ENCODE measurements at places on chromosomes 11 and 22.

GRCh38 chr11:8006349-8006977 lies 19.3 kb downstream of the EIF3F start:
- DNase-seq = peak; percentile 16
- no peak overlapping the region for H3K27ac ChIP-seq
- no peaks in the 10 kb centered on the region for H3K36me3 ChIP-seq
- H3K4me3 ChIP-seq = no peak overlapping the region

DNA sequence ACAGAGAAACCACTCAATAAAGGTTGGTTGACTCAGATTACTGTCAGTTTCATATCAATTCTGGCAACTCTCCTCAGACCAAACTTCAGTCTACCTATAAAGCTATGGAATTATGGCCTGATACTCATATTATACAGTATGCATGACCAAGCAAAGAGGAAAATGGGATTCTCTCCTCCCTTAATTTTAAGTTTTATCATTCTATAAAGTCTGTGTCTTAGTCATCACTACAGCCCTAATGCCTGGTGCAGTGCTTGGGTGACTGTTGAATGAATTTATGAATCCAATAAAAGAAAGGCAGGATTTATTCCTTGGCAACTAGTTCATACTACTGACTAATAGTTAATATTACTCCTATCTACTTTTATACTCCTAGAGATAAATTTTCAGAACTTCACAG lies 37.6 kb upstream of the GRAMD1B start:
- no peak for DNase-seq
- peaks cover 2% of the 10 kb centered on the region for H3K4me1 ChIP-seq
- no peak overlapping the region for H3K4me3 ChIP-seq
- no peak overlapping the region for H3K27ac ChIP-seq
- H3K36me3 ChIP-seq = peaks cover 7% of the 10 kb centered on the region

- H3K4me1 ChIP-seq = peaks cover 83% of the 10 kb centered on the region
- peak overlapping the region; percentile 86 for H3K27ac ChIP-seq
- peak overlapping the region; percentile 86 for H3K4me3 ChIP-seq
- H3K27me3 ChIP-seq = no peaks in the 10 kb centered on the region
These were observed 16.6 kb downstream of the TBC1D10A start for GRCh38 chr22:30309951-30310741.

DNA sequence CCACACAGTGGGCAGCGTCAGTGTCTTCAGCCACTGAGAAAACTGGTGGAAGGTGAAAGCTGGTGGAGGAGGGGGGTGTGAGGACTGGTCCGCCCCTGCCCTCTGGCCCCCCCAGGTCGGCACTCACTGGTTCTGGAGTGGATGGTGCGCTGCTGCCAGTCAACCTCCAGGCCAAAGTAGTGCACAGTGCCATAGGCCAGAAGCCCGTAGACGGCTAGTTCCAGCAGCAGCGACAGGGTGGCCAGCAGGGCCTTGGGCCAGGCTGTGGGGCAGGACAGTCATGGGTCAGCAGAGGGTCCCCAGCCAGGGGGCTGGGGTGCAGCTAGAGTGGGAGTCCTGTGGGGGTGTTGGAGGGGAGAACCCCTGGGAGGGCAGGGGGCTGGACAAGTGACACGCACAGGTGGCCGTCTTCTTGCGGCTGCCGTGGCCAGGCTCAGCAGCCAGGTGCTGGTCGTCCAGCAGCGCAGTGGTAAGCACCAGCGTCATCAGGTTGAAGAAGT lies 2.2 kb downstream of the LMF2 start:
- no peak overlapping the region for H3K4me3 ChIP-seq
- H3K4me1 ChIP-seq = peaks cover 14% of the 10 kb centered on the region
- H3K27me3 ChIP-seq = no peaks in the 10 kb centered on the region
- no peaks in the 10 kb centered on the region for H3K36me3 ChIP-seq

GRCh38 chr11:17238377-17238776 lies 30.6 kb upstream of the PIK3C2A start:
- H3K4me1 ChIP-seq = no peaks in the 10 kb centered on the region
- no peaks in the 10 kb centered on the region for H3K36me3 ChIP-seq
- H3K27me3 ChIP-seq = peaks cover 7% of the 10 kb centered on the region
- no peak for DNase-seq
- H3K4me3 ChIP-seq = no peak overlapping the region

GRCh38 chr11:75740681-75741080 lies 23.0 kb downstream of the MOGAT2 start:
- no peak for DNase-seq
- no peak overlapping the region for H3K27ac ChIP-seq
- no peaks in the 10 kb centered on the region for H3K36me3 ChIP-seq
- peaks cover 35% of the 10 kb centered on the region for H3K27me3 ChIP-seq
- H3K4me3 ChIP-seq = no peak overlapping the region

DNA sequence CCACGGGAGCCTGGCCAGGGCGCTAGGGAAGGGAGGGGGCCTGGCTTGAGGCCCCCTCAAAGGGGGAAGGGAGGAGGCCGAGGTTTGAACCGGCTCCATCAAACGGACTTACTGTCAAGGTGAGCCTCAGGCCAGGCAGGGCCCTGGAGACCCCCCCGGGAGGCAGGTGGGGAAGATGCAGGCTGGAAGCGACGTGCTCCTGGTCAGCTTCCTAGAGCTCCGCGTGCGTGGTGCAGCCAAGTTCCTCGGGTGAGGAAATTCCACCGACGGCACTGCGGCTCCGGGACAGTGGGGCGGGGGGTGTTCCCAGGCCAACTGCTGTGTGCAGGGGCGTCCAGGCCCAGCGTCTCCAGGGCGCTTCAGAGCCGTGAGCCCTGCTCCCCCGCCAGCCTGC lies 7.2 kb upstream of the TRABD start:
- H3K27ac ChIP-seq = no peak overlapping the region
- peaks cover 4% of the 10 kb centered on the region for H3K4me1 ChIP-seq
- peaks cover 13% of the 10 kb centered on the region for H3K27me3 ChIP-seq
- no peak overlapping the region for H3K4me3 ChIP-seq
- peaks cover 4% of the 10 kb centered on the region for H3K36me3 ChIP-seq
- no peak for DNase-seq

- H3K4me1 ChIP-seq = peaks cover 13% of the 10 kb centered on the region
- H3K4me3 ChIP-seq = peak overlapping the region; percentile 91
- DNase-seq = peak; percentile 37
- H3K27me3 ChIP-seq = no peaks in the 10 kb centered on the region
- no peaks in the 10 kb centered on the region for H3K36me3 ChIP-seq
These were observed 1.2 kb upstream of the DUSP8 start for GRCh38 chr11:1573077-1573902.

DNA sequence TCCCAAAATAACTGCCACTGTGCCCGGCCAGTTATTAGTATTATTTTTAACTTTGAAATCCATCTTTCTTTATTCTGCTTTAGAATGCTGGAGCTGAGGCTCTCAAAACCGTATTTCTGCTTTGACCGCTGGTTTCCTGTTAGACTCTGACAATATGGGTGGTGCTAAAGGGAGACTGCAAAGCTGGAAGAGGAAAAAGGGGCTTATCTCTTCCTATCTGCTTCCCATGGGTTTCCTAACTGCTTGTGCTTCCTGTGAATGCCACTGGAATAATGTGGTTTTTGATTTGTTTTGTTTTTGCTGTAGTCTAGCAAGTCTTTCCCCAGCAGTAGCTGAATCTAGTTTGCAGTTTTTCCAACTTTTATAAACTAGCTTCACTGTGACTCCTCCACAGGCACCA lies 43.6 kb downstream of the XRRA1 start:
- DNase-seq = no peak
- peaks cover 6% of the 10 kb centered on the region for H3K4me1 ChIP-seq
- no peaks in the 10 kb centered on the region for H3K27me3 ChIP-seq

- H3K4me3 ChIP-seq = no peak overlapping the region
- H3K4me1 ChIP-seq = no peaks in the 10 kb centered on the region
- no peaks in the 10 kb centered on the region for H3K36me3 ChIP-seq
- DNase-seq = no peak
These were observed 365.7 kb upstream of the CADM1 start for GRCh38 chr11:115869780-115870431.

GRCh38 chr22:22403306-22403705 lies 105.2 kb downstream of the ZNF280B start:
- peaks cover 1% of the 10 kb centered on the region for H3K36me3 ChIP-seq
- H3K27ac ChIP-seq = no peak overlapping the region
- peaks cover 46% of the 10 kb centered on the region for H3K27me3 ChIP-seq
- DNase-seq = no peak
- peaks cover under 1% of the 10 kb centered on the region for H3K4me1 ChIP-seq
- no peak overlapping the region for H3K4me3 ChIP-seq

- peaks cover 2% of the 10 kb centered on the region for H3K36me3 ChIP-seq
- H3K4me1 ChIP-seq = no peaks in the 10 kb centered on the region
- H3K4me3 ChIP-seq = no peak overlapping the region
- H3K27ac ChIP-seq = no peak overlapping the region
- DNase-seq = no peak
- H3K27me3 ChIP-seq = peaks cover 44% of the 10 kb centered on the region
These were observed 271.6 kb upstream of the NARS2 start for GRCh38 chr11:78846269-78846668.

DNA sequence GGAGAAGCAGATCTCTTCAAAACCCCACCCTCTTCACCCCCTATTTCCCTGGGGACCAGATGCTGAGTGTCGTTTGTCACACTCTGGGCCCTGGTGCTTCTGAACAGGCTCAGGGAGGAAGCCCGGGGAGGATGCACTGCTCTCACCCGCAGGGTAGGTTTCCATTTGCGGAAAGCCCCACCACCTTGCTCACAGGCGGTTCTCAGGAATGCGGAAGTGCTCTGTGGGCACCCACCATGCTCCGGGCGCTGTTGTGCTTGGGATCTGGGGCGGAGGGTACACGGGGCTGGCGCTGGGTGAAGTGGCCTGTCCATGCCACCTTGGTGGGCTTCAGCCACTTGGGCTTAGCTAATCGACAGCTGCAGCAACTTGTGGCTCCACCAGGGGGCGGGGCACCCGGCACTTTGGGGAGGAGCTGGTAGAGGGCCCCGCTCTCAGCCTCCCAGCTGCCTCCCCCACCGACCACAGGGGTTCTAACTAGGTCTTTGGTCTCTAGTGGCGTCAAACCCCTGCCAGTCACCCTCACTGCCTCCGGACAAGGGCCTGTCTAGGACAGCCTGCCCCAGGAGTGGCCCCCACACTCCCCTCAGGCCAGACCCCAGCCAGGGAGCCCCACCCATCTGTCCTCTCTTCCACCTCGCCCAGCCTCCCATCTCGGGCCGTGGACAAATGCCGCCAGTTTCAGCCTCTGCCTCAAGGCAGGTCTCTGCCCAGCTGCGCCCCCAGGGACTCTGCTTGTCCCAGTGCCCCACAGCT lies 7.4 kb downstream of the NDUFV1 start:
- peak; percentile 71 for DNase-seq
- H3K27ac ChIP-seq = peak overlapping the region; percentile 98
- no peaks in the 10 kb centered on the region for H3K36me3 ChIP-seq
- H3K4me1 ChIP-seq = peaks cover 18% of the 10 kb centered on the region
- peak overlapping the region; percentile 81 for H3K4me3 ChIP-seq
- H3K27me3 ChIP-seq = no peaks in the 10 kb centered on the region

DNA sequence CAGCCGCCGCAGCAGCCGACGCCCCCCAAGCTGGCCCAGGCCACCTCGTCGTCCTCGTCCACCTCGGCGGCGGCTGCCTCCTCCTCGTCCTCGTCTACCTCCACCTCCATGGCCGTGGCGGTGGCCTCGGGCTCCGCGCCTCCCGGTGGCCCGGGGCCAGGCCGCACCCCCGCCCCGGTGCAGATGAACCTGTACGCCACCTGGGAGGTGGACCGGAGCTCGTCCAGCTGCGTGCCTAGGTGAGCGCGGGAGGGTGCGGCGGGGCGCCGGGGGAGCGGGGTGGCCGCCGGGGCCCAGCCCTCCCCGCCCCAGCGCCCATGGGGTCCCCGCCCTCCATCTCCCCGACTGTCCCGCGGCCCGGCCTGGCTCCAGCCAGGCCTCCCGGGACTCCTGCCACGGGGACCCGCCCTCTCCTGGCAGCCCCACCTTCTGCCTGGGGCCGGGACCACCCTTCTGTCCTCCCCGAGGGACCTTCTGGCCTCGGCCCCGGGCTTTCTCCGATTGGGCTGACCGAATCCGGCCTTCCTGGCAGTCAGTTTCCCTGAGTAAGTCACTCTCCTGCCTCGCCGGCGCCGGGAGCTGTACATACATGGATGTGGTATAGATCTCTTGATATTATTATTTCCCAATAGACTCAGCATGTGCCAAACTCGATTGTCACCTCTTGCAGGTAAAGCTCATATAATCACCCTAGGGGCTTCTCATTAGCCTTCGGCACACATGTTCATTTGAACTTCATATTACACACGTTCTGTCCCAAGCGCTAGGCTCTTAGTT lies 720 bp downstream of the PACS1 start:
- peaks cover 8% of the 10 kb centered on the region for H3K36me3 ChIP-seq
- DNase-seq = peak; percentile 20
- peak overlapping the region; percentile 92 for H3K27ac ChIP-seq
- peak overlapping the region; percentile 96 for H3K4me3 ChIP-seq

GRCh38 chr11:66080055-66080817 lies 10.2 kb downstream of the PACS1 start:
- H3K36me3 ChIP-seq = peaks cover 8% of the 10 kb centered on the region
- H3K27me3 ChIP-seq = no peaks in the 10 kb centered on the region
- peak overlapping the region; percentile 83 for H3K4me3 ChIP-seq
- peak overlapping the region; percentile 96 for H3K27ac ChIP-seq
- peaks cover 66% of the 10 kb centered on the region for H3K4me1 ChIP-seq

GRCh38 chr11:13288375-13289029 lies 10.9 kb downstream of the BMAL1 start:
- no peak for DNase-seq
- no peaks in the 10 kb centered on the region for H3K27me3 ChIP-seq
- H3K27ac ChIP-seq = peak overlapping the region; percentile 85
- H3K36me3 ChIP-seq = peaks cover 3% of the 10 kb centered on the region

DNA sequence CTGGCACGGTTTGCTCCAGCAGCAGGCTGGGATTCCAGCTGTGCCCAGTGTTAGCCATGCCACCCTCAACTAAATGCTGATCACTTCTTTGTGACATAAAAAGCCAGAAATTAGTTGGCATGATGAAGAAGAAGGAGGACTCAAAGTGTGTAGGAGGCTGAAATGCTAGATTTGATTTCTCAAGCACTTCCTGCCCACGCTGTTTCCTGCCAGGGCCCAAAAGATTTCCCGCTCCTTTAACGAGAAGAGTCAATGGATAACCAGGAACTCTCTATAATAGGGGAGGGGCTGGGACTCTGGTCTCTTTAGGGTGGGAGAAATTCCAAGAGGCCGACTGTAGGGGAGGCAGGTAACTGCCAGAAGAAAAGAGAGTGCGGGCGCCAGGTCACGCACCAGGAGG lies 26.4 kb downstream of the APOL3 start:
- H3K27ac ChIP-seq = peak overlapping the region; percentile 81
- peaks cover 4% of the 10 kb centered on the region for H3K27me3 ChIP-seq
- DNase-seq = no peak

All from T-helper 17 cell (primary cell).